ENCODE measurements at places on chromosomes 6 and 20. TPM values are rescaled to one million over a fixed set of nuclear protein-coding genes. Genes with fewer than 3 reads are reported as not detected.

LY6G6D gene
- total RNA-seq, result not detected

LGSN gene
- not detected for total RNA-seq

ZMYND8 gene
- 24.0 TPM for total RNA-seq

ADGB gene
- not detected for total RNA-seq

SEL1L2 gene
- not detected for total RNA-seq

KHDC1L gene
- total RNA-seq, result not detected

PI3 gene
- total RNA-seq, result not detected

BTN1A1 gene
- not detected for total RNA-seq
